Hepatic stellate cell (primary cell): ENCODE measurements at places on chromosomes 7 and 10.

DNA sequence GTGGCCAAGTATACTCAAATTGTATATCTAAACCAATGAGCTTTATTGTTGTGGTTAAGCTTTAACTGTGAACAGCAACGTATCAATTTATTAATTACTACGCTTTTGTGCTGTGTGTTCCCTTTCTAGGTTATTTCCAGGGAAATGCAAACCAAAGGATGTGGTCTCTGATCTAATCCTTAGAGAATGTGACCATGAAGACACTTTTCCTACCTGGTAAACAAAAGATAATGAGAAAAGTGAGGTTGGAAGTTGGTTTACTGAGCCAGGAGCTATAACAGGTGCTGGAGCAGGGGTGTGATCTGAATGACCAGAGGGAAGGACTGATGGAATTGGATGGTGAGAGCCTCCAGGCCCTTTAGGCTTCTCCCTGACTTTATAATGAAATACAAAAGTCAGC is 25.4 kb upstream of the CALU start:
- no peak for DNase-seq

- no peak for DNase-seq
Measured at GRCh38 chr7:121525155-121525819, 129.2 kb upstream of the FAM3C start.

GRCh38 chr7:34225193-34225592 is 319.9 kb downstream of the BMPER start:
- DNase-seq, result no peak

DNA sequence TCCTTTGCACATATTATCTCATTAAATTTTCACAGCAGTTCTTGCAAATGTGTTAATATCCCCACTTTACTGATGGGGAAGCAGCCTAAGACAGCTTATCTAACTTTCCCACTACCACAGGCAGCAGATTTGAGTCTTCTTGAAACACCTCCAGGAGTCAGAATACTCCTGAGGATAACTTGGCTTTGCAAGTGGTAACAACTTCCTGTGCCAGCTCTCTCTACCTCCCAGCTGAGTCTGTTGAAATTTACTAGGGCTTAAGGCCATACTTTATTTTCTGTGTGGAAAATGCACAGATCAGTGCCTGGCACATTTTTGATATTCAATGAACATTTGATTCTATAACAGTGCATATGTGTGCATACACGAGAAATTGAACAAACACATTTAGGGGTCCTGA is 136.1 kb upstream of the COBL start:
- no peak for DNase-seq

DNA sequence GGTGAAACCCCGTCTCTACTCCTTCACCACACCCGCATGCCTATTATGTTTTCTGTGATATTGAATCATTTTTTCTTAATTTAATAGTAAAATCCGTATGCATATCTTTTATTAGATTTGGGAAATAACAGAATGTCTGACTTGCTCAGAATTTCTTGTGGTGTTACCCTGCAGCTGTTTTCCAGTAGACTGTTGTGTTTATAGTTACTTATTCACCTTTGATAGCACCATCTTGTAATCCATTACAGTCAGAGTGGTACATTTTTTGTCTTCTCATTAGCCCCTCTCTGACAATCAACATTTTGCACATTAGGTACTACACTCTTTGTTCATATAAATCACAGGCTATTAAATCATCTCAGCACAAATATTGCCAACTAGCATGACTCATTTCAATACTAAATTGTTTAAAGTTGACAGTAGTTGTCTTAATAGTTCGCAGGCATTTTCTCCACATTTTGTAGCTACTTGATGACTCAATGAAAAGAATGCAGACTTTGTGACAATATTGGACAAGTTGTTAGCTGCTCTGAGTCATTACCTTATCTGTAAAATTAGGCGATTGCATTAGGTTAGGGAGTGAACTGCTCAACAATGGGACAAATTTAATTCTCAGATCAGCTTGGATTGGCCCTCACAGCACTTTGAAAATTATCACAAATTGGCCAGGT is 17.8 kb upstream of the SLC16A12 start:
- DNase-seq, result peak; percentile 54

GRCh38 chr7:139427788-139428187 is 55.7 kb downstream of the KLRG2 start:
- no peak for DNase-seq

DNA sequence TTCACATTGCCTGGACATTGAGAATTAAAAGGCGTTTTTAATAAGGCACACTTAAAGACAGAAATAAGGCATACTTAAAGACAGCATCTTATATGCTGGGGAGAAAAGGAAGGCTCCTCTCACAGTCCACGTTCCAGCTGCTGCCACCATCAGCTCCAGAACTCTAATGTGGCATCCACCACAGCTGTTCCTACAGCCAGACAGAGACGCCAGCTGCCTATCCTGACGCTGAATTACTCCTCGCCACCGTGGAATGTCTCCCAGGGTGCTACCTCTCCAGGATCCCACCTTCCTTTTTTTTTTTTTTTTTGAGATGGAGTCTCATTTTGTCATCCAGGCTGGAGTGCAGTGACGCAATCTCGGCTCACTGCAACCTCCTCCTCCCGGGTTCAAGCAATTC is 30.8 kb downstream of the SLC37A3 start:
- no peak for DNase-seq

DNA sequence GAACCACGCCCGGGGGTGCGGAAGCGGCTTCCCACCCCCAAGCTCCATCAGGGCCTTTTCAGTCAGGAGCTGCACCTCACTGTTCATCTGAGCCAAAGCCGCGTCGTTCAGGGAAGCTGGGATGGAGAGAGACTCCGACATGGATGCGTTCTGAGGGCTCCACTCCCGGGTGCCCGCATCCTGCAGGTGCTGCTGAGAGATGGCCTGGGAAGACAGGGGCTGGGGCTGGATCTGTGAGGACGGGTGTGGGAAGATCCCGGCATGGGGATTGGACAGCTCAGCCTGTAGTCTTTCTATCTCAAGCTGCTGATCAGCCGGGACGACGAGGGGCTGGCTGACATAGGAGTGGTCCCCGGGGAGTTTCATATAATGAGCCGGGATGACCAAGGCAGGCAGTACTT is 45.0 kb upstream of the NMT2 start:
- no peak for DNase-seq

GRCh38 chr10:131743190-131744151 is 157.3 kb upstream of the PPP2R2D start:
- no peak for DNase-seq

DNA sequence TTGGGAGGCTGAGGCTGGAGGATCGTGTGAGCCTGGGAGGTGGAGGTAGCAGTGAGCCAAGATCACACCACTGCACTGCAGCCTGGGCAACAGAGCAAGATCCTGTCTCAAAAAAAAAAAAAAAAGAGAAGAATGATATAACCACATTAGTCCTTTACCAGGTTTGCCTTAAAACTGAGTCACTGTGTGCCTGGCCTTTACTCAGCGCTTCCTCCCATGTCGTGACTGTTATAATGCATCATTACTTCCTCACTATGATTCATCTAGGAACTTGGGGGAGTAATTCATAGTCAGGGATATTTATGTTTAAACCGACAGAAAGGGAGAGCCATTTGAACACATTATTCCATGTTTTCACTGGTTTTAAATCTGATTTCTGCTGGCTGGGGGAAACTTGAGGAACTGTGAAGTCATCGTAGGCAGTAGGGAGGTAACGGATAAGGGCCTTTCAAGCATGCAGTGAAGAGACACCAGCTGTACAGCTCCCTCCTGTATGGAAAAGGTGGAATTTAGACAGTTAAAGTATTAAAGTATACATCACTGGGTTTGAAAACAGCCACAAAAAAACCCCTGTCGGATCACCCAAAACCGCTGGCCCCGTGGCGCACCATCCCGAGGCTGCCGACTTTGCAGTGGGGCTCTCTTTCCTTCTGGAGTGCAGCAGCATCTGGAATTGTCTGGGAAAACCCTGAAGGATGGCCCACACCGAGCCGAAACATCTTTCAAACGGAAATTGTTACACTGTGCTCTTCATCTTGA is 119.8 kb downstream of the NKX6-2 start:
- DNase-seq, result peak; percentile 95

DNA sequence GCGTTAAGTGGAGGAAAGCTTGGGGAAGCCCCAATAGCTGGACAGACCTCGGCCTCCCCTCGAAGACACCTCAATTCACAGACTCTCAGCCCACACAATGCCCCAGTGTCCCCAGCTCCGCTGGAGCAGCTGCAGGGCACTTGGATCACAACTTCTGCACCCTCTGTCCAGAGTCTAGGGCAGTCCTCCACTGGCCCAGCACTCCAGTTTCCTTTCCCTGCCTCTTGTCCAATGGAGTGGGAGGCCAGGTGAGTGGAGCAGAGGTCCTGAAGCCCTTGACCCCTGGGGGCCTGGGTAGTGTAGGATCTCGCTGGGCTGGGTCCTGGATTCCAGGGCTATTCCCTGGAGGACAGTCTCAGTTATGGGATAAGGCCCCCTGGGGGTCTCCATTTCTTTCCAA is 11.9 kb downstream of the SFRP5 start:
- no peak for DNase-seq

GRCh38 chr7:39130857-39131526 is 153.3 kb downstream of the POU6F2 start:
- no peak for DNase-seq
